Activated naive CD4-positive, alpha-beta T cell treated with anti-CD3 and anti-CD28 coated beads, Interleukin-2, amount 50 U/mL, for 72 hours (primary cell): ENCODE measurements at places on chromosomes 7 and 10. TPM values are rescaled to one million over a fixed set of nuclear protein-coding genes. Genes with fewer than 3 reads are reported as not detected.

CUBN gene
- total RNA-seq, result 0.32 TPM

HOXA9 gene
- not detected for total RNA-seq

MEST gene
- 1.9 TPM for total RNA-seq

NOS3 gene
- 12.7 TPM for total RNA-seq

TIAL1 gene
- total RNA-seq, result 208 TPM

AKR1C1 gene
- 2.0 TPM for total RNA-seq

SAP25 gene
- 10.6 TPM for total RNA-seq

- no peak for DNase-seq
Observed at GRCh38 chr7:79713276-79713675, 259.8 kb upstream of the MAGI2 start.

DNA sequence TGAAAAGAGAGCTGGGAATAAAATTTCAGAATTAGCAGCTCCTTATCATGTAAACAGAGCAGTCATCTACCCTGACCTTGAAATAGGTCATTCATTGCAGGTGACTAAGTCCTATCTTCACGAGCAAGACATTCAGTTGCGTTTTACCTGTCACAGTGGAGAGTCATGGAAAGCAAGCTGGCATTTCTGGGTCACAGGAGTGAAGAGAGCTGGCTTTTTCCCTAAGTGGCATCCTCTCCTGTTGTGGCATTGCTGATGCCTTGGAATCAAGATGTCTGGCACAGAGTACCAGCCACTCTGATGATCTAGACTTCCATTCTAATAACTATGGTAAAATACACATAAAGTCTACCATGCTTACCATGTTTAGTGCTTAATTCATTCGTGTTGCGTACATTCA lies 70.8 kb downstream of the SCRN1 start:
- DNase-seq, result no peak

GRCh38 chr10:6877722-6878392 lies 297.8 kb upstream of the PRKCQ start:
- no peak for DNase-seq

- no peak for DNase-seq
Observed at GRCh38 chr7:29482056-29482455, 81.6 kb upstream of the PRR15 start.

- no peak for DNase-seq
Observed at GRCh38 chr10:13628661-13629060, 41.9 kb downstream of the PRPF18 start.

DNA sequence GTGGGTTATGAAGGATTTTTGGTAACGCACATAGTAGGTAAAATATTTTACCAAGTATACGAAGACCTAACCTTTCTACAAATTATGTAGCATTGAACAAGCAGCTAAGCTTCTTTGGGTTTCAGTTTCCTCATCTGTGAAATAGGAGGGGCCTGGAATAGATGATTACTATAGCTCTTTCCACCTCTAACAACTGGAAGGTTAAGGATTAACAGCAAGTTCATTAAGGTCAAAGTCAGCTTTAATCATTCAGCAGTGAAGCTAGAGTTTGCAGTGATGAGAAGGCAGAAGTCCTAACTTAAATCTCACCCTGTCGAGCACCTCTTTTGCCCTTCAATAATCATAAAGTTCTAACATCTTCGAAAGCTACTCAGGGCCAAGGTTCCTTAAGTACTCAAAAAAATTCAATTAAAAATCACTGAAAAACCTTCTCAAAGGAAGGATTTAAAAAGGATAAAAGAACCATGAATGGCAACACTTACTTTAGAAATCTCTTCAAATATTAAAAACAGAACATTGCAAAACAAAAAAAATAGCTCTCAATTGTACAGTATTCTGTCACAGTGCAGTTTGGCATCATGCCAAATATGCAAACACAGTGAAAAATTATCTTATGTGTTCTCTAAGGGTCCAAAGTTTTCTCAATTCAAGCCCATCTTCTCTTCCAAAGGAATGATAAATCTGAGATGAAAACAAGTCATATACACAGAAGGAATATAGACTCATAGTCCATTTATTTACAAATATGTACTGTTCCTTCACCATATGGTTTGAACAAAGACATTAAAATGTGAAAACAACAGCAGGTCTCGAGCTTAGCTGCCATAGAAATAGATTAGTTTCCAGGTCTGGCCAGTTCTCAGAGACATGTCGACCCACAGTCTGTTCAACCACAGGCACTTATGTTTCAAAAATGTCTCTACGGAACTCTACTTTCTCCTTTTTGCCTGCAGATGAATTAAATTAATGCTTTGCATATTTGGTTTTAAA lies 152.0 kb upstream of the SLC13A1 start:
- no peak for DNase-seq

GRCh38 chr10:30557884-30558283 lies 71.7 kb downstream of the LYZL2 start:
- DNase-seq, result no peak
